ENCODE measurements at places on chromosomes 5 and 9.

- DNase-seq: no peak
Measured at GRCh38 chr5:162497455-162497854, 429.9 kb downstream of the GABRG2 start.

DNA sequence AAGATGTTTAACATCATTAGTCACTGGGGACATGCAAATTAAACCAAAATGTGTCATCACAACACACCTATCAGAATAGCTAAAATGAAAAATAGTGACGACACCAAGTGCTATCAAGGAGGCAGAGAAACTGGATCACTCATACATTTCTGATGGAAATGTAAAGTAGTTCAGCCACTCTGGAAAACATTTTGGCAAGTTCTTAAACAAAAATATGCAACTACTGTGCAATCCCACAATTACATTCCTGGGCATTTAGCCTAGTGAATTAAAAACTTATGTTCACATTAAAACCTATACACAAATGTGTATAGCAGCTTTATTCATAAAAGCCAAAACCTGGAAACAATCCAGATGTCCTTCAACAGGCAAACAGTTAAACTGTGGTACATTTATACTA, 53.1 kb downstream of the SVEP1 start:
- DNase-seq: no peak

GRCh38 chr5:62312036-62312435, 6.0 kb downstream of the KIF2A start:
- DNase-seq: no peak

DNA sequence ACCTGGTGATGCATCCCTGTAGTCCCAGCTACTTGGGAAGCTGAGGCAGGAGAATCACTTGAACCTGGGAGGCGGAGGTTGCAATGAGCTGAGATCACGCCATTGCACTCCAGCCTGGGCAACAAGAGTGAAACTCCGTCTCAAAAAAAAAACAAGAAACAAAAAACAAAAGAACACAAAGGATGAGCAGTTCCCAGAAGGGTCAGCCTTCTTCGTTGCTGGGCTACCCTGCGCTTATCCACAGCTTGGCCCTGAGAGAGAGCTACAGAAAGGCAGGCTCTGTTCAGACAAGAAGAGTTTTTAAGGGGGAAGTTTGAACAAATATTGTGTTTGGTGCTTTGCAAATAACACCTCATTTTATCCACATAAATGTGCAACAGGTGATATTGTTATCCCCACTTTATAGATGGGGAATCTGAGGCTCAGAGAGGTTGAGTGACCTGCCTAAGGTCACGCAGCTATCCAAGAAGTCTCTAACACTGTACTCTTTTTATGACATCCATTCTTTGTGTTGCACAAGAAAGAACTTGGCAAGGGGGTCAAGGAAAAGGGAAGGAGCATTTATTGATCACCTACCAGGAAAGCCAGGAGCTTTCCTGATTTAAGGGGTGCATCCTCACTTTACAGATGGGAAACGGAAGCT, 63.7 kb upstream of the NEURL1B start:
- DNase-seq: no peak

- no peak for DNase-seq
Measured at GRCh38 chr5:66789434-66789833, 193.2 kb downstream of the MAST4 start.

GRCh38 chr5:162067162-162067561, 411 bp upstream of the GABRG2 start:
- no peak for DNase-seq

- DNase-seq: no peak
Measured at GRCh38 chr9:15942831-15943424, 390.1 kb downstream of the CCDC171 start.

- no peak for DNase-seq
Measured at GRCh38 chr5:103842936-103843335, 280.3 kb upstream of the NUDT12 start.

DNA sequence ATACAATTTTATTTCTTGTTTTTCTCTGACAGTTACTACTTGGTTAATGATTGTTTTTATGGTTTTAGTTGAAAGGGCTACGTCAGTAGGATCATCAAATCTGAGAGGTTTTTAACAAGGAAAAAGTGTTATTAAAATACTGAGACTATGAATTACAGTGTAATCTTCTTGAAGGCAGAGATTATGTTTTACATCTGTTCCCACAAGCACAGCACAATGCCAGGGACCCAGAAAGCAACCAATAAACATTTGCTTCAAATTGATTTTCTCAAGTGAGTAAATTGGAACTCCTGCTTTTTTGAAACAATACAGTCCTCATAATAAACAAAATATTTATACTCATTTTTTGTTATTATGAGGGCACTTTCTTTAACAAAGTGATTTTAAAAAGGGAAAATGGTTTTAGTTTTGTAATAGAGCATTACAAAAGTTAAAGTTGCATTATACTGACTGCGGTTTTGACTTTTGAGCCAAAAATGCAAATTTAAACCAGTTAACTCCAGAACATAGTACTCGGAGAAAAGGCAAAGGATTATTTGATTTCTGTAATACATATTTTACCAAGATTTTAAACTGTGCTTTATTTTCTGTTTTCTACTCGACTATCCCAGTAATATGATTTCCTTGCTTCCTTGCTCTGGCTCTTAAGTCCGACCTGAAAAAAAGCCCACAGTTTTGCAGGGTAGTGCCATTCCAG, 176.9 kb downstream of the GDNF start:
- DNase-seq: no peak

DNA sequence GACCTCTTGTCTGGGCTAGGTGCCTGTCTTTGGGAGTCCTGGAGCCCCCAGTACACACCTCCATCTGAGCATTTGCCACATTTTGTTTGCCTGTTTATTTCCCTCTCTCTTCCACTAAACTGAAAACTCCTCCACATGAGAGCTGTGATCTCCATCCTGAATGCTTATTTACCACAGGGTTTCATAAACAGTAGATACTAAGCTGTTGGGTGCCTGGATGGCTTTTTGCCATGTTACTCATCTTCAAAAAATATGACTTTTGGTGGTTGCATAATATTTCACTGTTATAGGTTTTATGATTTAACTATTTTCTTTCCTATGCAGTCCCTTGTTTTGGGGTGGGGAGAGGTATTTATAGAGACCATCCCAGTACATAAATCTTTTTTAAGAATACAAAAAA, 99.6 kb downstream of the APBA1 start:
- DNase-seq: no peak

- no peak for DNase-seq
Measured at GRCh38 chr5:32531885-32532520, 53.4 kb upstream of the SUB1 start.

- DNase-seq: no peak
Measured at GRCh38 chr9:74556685-74557084, 59.5 kb downstream of the RORB start.

- DNase-seq: no peak
Measured at GRCh38 chr9:36551910-36552309, 20.8 kb upstream of the MELK start.

GRCh38 chr5:178110511-178110910, 2.8 kb upstream of the N4BP3 start:
- no peak for DNase-seq

DNA sequence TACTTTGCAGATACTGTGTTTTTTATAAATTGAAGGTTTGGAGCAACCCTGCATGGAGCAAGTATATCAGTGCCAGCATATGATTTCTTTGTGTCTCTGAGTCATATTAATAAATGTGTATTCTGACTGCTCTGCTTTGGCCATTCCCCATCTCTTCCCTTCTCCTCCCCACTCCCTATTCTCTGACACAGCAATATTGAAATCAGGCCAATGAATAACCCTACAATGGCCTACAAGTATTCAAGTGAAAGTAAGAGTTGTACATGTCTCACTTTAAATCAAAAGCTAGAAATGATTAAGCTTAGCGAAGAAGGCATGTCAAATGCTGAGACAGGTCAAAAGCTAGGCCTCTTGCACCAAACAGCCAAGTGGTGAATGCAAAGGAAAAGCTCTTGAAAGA, 82.2 kb upstream of the TLX3 start:
- DNase-seq: no peak

DNA sequence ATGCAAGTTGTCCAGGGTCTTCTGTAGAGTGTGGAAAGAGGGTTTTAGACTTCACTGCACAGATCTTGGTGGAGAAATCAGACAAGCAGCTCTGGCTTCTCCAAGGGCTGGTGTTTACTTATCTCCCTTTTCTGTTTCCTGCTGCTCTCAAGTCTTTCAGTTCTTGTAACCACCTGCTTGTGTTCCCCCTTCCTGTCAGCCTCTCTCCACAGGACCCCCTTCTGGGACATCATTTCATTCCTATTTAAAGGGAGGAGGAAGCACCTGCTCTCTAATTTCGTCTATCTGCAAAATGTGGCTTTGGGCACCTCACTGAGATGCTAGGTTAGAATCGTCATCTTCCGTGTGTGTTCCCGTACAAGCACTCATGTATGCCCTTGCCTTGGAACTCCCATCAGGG, 636.2 kb downstream of the MTRR start:
- no peak for DNase-seq

DNA sequence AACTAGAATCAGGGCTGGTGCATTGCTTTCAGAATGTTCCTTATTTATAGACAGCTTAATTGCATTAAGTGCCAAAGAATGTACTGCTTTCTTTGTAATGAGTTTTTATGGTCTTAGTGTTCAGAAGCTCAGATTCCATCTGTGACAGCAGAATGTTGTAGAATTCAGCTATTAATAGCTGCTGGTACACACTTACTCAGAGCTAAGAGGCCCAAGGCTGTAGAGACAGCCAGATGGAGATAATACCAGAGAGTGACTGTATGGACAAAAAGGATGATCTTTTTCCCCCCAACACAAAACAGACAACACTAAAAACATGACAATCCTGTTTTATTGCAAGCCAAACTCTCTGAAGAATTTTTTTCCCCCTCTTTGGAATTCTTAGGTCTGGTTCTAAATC, 50.2 kb downstream of the PPP2R2B start:
- no peak for DNase-seq

- DNase-seq: no peak
Measured at GRCh38 chr9:123483191-123483803, 127.3 kb downstream of the CRB2 start.

DNA sequence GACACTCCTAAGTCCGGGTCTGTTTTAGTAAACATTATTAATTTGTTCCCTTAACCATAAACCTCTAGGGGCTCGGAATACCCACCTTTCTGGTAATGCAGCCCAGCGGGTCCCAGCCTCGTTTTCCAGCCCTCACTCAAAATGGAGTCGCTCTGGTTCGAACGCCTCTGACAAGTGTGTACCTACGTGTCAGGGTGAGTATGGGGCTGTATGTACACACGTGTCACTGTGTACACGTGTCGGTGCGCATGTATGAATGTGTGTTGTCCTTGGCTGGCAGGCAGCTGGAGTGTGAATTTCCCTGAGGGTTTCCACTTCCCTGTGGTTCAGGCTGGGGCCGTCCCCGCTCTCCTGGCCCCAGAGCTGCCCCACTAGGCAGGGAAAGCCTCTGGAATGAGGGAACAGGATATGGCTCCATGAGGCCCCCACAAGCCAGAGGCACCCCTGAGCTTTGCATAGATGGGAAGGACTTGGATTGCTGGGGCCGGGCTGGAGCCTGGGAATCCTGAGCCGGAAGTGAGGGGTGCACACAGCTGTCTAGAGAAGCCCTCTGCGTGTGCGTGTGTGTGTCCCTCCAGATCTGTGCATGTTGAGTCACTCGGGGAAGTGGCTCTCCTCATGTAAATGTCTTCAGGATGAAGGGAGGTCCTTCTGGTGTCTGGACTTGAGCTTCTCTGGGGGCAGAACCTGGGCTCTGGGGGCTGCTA, 160.8 kb upstream of the IER5L start:
- peak; percentile 42 for DNase-seq

GRCh38 chr5:53322257-53322656, 158.2 kb upstream of the FST start:
- DNase-seq: no peak

DNA sequence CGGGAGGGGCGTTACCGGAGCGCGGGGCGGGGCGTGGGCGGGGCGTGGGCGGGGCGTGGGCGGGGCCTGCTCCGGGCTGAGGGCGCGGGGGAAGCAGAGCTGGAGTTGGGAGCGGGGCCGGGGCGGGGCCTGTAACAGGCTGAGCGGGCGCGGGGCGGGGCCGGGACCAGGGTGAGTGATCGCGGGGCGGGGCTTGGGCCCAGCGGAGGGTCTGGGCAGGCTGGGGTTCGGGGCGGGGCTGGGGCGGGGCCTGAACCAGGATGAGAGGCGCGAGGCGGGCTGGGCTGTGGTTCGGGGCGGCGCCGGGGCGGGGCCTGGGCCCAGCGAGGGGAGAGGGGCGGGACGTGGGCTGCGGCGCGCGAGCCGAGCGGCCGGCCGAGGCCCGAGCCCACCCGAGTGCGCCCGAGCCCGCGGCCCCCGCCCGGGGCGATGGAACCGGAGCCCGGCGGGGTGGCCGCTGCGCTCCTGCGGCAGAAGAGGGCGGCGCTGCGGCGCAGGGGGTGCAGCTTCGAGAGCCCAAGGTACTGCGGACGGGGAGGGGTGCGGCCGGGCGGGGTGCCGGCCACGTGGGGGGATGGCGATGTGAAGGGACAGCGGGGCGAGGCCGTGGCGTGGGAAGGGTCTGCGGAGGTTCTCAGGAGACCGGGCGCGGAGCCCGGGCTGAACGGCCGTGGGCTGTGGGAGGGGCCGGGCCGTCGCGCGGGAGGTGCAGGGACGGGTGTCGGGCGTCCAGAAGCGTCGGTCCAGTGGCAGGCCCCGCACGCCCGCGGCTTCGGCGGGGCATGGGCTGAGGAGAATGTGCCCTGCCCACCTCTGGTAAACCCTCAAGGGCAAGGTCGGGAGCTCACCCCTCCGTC, 39.5 kb upstream of the GARNL3 start:
- DNase-seq: peak; percentile 64

- DNase-seq: no peak
Measured at GRCh38 chr5:59371525-59372127, 521.9 kb downstream of the PDE4D start.

GRCh38 chr9:112755016-112755427, 4.5 kb downstream of the SNX30 start:
- no peak for DNase-seq

DNA sequence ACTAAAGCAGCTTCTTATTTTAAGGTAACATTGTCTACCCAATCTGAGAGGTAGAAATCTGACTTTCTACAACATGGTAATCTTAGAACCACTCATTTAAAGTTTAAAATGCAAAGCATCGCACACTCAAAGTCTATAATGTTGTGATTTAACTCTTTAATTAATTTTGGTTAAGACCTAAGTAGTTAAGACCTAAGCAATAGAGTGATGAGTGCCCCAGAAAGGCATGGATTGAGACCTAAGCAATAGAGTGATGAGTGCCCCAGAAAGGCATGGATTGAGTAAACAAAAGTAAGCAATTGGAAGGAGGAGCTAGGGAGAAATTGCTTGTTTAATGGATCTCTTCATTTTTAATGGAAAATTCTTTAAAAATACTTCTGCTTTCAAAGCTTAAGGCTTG, 86.8 kb downstream of the NLN start:
- DNase-seq: no peak

DNA sequence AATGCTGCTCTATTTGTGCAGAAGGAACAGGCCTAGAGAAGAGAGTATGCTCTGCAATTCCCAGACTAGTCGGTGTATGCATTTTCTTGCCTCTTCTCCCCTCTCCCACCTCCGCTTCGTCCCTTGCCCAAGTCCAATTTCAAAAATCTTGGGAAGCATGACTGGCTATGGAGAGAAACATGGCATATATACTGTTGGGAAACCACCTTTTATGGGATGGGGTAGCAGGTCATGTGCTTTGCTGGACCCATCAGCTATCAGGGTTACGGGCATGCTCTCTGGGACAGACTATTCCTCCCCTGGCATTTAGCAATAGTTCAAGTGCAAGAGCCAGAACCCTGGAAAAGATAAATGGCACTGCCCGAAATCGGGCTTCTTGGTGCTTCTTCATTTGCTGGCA, 12.0 kb downstream of the ISL1 start:
- DNase-seq: peak; percentile 53

- peak; percentile 34 for DNase-seq
Measured at GRCh38 chr5:80754900-80755299, 100.1 kb upstream of the DHFR start.

GRCh38 chr9:14318934-14319580, 5.1 kb upstream of the NFIB start:
- no peak for DNase-seq
